ENCODE measurements at places on chromosomes 16 and 17.

- DNase-seq, result no peak
Observed at GRCh38 chr17:37310940-37311339, 64.8 kb upstream of the C17orf78 start.

- no peak for DNase-seq
Observed at GRCh38 chr16:84451781-84452180, 52.7 kb downstream of the MEAK7 start.

DNA sequence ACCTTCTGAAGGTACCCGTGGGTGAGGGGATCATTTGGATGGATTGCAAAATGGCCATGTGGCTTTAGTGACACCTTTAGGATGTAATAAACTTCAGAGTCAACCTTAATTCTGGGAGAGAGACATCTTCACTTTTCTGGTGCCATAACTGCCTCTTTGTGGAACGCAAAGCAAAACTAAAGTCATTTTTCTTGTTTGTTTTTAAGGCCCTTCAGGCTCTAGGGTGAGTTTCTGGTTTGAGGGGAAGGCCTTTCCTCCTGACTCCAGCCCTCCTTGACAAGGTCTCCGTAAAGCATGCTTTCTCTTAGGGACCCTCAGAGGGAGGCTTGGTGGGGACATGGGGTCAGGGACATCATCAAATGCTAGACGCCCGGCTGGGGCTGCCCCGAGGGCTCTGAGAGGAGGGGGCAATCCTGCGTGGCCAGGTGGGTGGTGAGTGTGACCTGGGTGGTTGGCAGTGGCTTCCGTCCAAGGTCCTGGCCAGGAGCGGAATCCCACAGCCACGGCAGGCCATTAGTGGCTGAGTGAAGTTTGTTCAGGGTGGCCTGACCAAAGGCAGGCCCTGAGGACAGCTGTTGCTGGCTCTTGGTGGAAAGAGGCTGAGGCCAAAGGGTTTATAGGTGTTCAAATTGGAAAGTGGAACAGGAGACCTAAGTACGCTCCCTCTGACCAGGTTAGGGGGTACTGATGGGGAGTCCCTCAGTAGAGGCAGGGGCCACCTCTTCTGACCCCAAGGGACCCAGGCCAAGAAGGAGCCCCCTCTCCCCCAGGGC, 112.2 kb downstream of the METRNL start:
- DNase-seq, result no peak

DNA sequence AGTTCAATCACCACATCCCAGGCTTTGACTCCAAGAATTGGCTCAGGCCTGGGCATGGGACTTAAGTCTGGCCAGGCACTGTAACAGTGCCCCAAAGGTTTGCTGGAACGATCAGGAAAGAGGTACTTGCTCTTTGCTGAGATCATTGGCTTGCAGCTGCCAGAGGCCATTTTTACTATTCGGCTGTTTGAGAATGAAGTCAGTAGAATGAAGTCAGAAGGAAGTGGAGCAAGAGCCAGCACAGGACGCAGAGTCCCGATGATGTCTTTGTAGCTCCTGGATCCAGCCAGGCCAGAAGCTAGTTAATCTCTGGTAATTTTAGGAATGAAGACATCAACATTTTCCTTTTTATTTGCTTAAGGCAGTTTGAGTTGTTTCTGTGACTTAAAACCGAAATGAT, 195.5 kb downstream of the RAB11FIP4 start:
- DNase-seq, result no peak

DNA sequence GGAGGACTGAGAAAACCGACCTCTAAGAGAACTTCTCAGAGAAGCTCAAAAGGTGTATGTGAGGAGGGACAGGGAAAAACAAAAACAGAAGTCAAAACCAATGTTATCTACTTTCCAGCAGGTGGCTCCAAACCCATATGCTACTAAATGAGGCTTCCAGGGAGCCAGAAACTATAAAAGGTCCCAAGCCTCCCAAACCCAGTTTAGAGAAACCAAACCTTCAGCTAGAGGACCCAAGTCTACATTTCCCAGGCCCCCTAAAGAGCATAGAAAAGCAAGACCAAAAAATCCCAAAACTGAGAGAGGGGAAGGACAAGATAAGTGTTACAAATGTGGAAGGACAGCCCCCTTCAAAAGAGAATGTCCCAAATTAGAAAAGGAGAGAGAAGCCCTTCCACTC, 3.7 kb downstream of the HPR start:
- no peak for DNase-seq

DNA sequence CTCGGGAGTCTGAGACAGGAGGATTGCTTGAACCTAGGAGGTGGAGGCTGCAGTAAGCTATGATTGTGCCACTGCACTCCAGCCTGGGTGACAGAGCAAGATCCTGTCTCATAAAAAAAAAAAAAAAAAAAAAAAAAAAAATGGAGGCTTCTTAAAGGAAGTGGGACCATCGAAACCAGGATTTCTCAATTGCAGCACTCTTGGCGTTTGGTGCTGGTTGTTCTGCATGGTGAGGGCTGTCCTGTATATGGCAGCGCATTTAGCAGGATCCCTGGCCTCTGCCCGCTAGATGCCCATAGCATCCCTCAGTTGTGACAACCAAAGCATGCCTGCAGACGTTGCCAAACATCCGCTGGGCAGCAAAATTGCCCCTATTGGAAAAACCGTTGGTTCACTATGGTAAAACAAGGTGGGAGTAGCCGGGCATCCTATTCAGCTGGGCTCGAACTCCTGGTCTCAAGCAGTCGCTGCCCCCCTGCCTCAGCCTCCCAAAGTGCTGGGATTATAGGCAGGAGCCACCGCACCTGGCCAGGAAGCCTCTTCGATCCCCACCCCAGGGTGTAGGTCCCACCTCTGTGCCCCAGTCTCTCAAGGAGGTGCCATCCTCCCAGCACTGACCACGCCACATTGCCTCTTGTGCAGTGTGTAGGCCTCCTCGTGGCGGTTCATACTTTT, 6.5 kb upstream of the NPIPB7 start:
- no peak for DNase-seq

- no peak for DNase-seq
Observed at GRCh38 chr17:77523540-77523939, 382.8 kb downstream of the SEC14L1 start.

DNA sequence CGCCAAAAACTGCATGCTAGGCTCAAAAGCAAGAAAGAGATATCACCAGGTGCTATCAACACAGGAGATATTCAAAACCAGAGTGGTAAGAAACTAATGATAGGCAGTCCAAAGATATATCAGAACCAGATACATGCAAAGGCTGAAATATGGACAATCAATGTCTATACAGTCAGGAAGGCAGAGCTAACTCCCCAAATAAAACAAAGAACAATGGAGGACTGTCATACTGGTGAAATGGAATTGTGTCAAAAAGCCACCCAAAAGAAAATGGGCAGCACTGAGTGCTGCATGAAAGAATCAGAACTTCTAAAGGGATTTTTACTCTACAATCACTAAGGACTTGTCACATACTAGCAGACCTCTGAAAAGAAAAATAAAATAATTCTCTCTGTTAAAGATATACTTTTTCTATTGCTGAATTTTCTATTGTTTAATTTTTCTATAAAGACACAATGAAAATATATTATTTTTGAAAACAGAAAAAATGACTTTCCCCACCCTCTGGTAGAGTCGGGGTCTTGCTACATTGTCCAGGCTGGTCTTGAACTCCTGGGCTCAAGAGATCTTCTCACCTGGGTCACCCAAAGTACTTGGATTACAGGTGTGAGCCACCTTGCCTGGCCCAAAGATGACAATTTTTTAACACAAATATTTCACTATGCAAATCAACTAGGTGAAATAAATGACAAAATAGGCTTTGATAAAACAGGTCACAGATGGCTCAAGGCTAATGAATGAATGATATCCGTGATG, 98.2 kb downstream of the USP32 start:
- no peak for DNase-seq

GRCh38 chr17:17254036-17254435, 17.1 kb upstream of the FLCN start:
- no peak for DNase-seq

DNA sequence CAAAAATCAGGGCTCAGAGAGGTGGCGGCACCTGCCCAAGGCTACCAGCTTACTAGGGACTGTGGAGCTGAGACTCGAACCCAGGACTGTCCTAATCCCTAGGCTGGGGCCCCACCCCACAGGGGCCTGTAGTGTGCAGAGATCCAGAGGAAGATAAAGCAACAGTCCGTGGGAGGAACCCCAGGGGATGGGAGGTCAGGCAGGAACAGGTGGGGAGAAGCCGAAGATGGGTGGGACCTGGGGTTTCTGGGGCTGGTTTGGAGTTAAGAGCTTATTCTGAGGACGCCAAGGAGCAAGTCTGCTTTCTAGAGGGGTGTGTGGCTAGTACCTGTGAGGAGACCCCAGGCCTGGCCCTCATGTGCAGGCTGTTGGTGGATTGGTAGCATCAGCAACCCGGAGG, 14.9 kb downstream of the C16orf74 start:
- DNase-seq, result no peak

DNA sequence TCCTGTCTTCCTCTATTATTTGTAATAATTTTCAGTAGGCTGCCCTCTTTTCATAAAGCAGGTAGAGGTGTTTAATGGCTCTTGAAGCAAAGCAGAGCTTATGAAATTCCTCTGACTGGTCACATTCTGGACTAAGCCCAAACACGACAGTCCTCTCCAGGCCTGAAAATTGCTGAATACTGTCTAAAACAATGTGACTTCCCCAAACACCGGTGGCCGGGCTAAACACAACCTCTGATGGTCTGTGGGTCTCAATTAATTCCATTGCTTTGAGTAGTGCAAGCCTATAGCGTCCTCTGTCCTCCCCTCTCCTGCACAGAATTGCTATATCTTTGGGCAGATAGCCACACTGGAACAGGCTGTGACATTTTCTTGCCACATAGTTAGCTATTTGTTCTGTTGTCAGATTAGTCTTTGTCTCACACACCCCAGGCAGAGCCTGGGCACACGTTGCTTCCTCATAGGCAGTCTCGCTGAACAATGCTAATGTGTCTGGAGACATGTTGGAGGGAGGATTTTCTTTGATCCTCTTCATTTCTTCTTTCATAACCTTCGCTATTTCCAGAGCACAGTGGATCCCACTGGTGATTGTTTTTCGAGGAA, 10.8 kb upstream of the SLFN12L start:
- DNase-seq, result no peak

GRCh38 chr17:65472666-65473309, 88.7 kb downstream of the AXIN2 start:
- no peak for DNase-seq

DNA sequence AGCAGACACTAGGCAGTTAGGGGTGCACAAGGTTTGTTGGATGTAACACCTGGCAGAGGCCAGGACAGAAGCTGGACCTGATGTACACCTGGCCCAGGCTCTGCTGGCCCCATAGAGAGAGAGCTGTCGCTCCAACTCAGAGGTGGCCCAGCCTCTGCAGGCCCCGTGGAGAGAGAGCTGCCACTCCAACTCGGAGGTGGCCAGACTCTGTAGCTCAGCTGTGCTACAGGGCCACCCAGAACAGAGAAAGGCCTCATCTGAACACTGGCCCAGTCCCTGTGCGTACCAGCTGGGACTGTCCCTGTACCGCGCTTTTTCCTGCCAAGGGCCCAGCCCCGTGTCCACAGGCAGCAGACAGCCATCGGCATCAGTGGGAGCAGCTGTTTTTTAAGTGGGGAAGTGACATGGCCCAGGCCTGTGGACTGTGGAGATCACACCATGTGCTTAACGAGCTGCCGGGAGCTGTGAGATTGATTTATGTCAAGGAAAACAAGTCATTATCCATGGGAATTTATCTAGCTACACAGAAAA, 176.4 kb upstream of the CHMP6 start:
- DNase-seq, result no peak
